Cortex of kidney (tissue), 1 donor: ENCODE measurements at places on chromosomes 5 and 9.

DNA sequence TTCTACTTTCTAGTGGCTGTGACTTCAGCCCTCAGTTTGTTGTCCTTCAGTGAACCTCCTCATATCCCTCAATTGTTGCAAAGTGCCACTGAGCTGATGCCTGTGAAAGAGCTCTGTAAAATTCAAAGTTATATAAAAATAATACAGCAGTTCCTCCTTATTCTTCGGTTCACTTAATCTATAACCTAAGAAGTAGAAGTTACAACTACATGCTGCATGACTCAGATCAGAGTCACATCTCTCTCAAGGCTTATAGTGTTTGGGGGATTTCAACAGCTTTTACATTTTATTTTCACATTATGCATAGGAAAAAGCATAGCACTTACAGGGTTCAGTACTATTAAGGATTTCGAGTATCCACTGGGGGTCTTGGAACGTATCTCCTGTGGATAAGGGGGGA, 25.1 kb upstream of the GCNT1 start:
- DNase-seq, result no peak

DNA sequence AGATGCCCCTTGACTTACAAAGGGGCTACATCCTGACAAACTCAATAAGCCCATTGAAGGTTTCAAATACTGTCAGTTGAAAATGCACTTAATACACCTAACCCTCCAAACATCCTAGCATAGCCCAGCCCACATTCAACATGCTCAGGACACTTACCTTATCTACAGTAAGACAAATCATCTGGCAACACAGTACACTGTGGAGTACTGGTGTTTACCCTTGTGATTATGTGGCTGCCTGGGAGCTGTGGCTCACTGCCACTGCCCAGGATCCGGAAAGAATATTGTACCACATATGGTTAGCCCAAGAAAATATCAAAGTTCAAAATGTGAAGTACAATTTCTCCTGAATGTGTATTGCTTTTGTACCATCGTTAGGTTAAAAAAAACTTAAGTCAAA, 562.2 kb downstream of the HTR1A start:
- no peak for DNase-seq

DNA sequence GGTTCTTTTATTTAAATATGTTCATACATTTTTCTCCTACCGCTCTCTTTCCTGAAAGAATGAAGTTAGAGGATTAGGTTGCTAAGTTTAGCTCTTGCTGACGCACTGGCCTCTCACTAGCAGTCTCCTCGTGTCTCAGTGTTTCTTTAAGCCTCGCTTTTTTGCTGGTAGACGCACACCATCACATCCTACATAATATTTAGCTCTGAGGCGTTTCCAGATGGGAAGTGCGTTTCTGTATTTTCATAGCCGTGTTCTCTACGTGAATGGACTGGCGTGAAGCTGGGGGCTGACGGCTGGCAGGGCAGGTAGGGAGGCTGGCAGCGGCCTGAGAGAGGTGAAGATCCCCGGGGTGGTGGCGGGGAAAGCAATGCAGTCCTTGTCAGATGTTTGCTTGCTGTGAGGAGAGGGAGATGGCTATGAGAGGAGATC, 79.2 kb upstream of the SPRY4 start:
- no peak for DNase-seq

DNA sequence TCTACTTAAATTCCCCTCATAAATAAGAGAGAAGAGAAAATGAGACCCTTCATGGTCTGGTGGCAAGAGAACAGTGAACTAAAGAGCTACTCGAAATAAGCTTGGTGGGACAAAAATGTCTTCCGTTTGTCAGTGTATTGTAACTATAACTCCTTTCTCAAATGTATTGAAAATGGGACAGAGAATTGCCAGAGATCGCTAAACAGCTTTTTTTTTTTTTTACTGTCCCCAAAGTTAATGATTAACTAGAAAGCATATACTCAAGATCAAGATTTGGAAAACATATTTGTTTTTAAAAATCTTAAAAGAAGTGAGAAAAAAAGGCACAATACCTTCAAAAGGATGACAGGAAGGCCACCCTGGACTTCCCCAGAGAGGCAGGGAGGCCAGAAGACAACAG, 206.4 kb upstream of the CTNND2 start:
- DNase-seq, result no peak

GRCh38 chr5:58149345-58149744, 310.5 kb downstream of the PLK2 start:
- DNase-seq, result no peak

DNA sequence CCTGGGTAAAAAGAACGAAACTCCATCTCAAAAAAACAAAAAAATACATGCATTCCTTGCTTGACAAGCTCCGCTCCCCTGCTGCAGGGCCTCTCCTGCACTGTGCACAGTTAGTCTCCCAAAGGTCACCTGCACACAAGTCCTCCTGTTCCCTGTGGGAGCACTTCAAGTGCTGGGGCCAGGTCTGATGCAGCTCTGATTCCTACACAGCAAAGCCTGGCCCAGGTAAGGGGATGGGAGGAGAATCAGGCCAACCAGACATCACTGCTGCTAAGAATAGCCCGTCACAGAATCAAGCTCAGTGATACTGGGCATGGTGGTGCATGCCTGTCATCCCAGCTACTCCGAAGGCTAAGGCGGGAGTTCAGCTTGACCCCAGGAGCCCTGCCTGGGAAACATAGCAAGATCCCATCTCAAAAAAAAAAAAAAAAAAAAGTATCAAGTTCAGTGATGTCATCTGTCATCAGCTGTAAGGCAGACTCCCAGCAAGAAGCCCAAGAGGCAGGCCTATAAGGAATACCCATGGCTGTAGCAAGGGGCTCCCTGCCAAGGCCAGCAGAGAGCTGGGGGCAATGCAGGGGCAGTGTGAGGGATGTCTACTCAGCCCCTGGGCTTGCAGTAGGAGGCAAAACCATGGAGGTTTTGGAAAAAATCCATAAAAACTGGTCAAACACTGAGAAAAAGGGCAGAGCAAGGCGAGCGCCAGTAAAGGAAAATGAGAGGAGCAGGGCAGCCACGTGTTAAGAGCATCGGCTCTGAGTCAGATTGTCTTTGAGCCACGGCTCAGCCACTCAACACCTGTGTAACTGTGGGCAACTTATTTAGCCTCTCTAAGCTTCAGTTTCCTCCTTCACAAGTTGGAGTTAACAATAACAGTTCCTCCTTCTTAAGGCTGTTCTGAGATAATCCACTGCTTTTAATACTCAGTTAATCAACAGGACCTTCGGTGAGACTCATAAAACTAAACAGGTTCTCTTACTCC, 3.2 kb downstream of the TPM2 start:
- DNase-seq, result no peak

- DNase-seq, result no peak
Measured at GRCh38 chr5:1648806-1649205, 125.0 kb upstream of the LPCAT1 start.

DNA sequence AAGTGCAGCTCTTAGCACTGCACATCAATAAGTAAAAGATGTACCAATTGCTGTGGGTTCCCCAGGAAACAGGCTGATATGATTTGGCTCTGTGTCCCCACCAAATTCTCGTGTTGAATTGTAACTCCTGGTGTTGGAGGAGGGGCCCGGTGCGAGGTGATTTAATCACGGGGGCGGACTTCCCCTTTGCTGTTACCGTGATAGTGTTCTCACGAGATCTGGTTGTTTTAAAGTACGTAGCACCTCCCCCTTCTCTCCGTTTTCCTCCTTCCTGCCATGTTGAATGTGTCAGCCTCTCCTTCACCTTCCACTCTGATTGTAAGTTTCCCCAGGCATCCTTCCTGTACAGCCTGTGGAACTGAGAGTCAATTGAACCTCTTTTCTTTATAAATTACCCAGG, 93.2 kb upstream of the ACTBL2 start:
- DNase-seq, result no peak

- no peak for DNase-seq
Measured at GRCh38 chr5:6774721-6775204, 61.5 kb downstream of the TENT4A start.

DNA sequence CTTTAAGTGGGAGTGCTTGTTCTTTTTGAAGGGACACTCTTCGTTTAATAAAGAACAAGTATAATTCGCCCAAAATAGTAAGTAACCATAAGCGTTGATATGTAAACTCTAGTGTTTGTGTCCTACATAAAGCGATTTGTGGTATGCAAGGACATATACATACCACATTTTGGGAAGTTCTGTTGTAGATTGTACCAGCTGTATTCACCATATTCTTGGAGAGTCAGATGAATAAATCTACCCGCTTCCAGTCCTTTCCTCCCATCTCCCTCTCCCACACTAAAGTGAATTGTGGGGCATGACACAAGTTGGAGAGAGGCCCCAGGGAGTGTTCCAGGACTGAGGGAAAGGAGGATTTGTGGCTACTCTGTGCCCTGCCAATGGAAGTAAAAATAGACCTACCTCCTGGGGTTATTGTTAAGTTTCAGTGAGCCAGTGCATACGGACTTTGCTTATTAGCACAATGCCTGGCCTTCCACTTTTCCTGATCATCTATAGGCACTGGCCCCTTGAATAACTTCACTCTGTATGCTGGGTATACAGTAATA, 40.6 kb downstream of the ARHGAP26 start:
- no peak for DNase-seq

DNA sequence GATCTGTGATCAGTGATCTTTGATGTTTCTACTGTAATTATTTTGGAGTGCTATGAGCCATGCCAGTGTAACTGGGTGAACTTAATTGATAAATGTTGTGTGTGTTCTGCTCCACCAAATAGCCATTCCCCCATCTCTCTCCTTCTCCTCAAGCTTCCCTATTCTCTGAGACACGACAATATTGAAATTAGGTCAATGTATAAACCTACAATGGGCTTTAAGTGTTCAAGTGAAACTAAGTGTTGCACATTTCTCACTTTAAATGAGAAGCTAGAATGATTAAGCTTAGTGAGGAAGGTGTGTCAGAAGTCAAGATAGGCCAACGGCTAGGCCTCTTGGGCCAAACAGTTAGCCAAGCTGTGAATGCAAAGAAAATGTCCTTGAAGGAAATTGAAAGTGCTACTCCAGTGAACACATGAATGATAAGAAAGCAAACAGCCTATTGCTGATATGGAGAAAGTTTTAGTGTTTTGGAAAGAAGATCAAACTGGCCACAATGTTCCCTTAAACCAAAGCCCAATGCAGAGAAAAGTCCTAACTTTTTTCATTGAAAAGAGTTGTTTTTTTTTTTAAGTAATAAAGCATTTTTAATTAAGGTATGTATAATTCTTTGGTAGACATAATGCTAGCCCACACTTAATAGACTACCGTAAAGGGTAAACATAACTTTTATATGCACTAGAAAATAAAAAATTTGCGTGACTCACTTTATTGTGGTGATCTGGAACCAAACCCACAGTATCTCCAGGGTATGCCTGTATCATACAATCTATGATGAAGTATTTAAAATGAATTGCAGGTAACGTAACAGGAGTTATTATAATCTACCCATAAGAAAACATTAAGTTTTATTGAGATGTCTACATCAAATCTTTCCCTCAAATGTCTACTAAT, 42.5 kb upstream of the ALDH1A1 start:
- no peak for DNase-seq

- no peak for DNase-seq
Measured at GRCh38 chr5:62593331-62593730, 14.7 kb downstream of the LRRC70 start.

GRCh38 chr5:178399701-178400095, 167.1 kb upstream of the PHYKPL start:
- no peak for DNase-seq

GRCh38 chr5:6712142-6712576, 1.1 kb upstream of the TENT4A start:
- DNase-seq, result no peak

DNA sequence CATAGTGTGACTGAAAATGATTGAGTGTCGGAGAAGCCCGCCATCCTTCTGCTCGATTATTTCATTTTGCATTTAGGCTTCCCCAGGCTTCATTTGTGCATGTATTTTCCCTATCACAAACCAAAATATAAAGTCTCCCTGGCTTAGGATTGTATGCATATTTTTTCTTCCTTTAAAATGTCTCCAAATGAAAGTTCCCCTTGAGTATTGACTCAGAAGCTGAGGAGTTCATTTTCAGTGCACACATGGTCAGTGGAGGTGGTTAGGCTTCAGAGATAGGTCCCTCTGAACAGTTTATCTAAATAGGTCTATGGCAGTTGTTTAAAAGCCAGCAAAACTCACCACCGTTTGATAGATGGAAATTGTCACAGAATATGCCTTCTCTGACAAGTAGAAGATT, 97.2 kb downstream of the TLE4 start:
- no peak for DNase-seq

- DNase-seq, result no peak
Measured at GRCh38 chr5:153902016-153902415, 136.7 kb downstream of the FAM114A2 start.

- DNase-seq, result no peak
Measured at GRCh38 chr9:2389404-2389803, 232.2 kb upstream of the VLDLR start.

DNA sequence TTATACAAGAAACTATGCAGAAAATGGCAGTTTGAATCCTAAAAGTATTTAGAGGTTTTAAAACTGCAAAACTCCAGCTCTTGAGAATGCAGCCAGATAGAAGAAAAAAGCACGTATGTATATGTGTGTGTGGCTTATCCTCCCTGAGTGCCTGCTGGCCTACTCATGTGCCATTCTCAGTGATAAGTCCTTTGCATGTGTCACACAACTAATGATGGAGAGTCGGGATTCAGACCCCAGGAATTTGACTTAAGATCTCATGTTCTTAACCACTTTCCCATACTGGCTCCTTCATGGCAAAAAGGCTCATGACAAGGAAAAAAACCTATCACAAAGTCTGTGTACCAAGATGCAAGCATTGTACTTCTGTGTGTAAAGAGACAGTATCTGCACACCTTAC, 26.6 kb downstream of the SMARCA2 start:
- no peak for DNase-seq

GRCh38 chr9:806285-807156, 35.0 kb upstream of the DMRT1 start:
- DNase-seq, result no peak
